ENCODE measurements at places on chromosomes 7 and 10.

- DNase-seq, result no peak
Observed at GRCh38 chr10:110358278-110358677, 53.6 kb upstream of the SMNDC1 start.

DNA sequence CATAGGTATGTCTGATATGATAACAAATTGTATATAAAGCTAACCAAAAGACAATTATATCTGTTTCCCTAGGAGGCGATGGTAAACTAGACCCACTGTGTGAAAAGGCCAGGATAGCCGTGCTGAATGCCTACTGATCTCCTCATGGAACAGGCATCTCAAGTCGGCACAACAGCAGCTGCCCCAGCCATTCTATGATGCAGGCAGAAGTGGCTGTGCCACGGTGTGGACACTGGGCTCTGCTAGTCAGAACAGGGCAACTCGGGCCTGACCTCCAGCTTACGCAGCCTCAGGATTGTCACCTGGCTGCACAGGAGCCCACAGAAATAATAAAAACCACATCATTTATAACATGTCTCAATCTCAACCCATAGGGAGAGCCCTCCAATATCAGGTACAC, 15.0 kb downstream of the C10orf53 start:
- no peak for DNase-seq

DNA sequence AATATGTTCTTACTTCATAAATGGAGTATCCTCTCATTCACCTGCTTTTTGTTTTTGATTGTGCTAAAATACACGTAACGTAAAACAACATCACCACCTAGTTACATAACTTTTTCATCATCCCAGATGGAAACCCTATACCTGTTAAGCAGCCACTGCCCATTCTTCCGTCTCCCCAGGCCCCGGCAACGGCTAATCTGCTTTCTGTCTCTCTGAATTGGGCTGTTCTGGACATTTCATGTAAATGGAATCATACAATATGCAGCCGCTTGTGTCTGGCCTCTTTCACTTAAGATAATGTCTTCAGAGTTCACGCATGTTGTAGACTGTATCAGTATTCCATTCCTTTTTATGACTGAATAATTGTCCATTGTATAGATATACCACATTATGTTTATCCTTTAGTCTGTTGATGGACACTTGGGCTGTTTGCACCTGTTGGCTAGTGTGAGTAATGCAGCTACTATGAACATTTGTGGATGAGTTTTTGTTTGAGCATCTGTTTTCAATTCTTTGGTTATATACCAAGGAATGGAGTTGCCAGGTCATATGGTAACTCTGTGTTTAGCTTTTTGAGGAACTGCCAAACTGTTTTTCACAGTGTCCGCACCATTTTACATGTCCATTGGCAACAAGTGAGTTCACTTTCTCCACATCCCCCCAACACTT, 14.1 kb upstream of the SUN1 start:
- no peak for DNase-seq

- DNase-seq, result no peak
Observed at GRCh38 chr7:111953611-111954010, 252.6 kb downstream of the DOCK4 start.

Measured in CD4-positive, alpha-beta T cell treated with Interferon gamma for 1 hour (primary cell).